Neural crest cell (in vitro differentiated cells): ENCODE measurements at places on chromosomes 1 and 21.

- DNase-seq, result no peak
Observed at GRCh38 chr1:5832916-5833895, 159.0 kb downstream of the NPHP4 start.

GRCh38 chr1:36880155-36881067, 153.9 kb downstream of the GRIK3 start:
- no peak for DNase-seq

DNA sequence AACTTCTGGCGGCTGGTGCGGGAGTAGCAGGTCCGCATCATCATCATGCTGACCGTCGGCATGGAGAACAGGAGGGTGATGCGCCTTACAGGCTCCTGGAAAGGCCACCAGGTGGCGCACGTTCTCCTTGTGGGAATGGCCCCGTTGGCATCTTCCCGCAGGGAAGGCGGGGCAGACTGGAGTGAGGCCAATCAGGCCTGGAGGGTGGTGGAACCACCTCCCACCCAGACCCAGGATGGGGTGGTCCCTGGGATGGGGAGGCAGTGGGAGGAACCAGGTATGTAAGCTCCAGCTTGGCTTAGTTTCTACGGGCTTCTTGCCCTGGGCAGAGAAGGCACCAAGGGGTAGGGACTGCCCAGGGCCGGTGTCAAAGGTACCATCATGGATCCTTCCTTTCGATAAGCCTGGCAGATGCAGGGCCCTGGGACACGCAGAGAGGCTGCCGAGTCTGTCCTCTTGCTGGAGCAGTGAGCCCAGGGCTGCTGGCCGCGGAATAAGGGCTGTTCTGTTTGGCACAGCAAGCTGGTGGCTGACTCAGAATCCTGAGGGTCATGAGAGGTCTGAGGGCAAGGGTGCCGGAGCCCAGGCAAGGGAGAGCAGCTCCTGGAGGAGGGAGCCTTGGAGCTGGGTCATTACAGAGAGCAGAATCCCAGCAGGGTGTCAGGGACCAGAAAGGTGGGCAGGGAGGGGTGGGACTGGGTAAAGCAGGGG, 8.7 kb upstream of the LGR6 start:
- peak; percentile 93 for DNase-seq

DNA sequence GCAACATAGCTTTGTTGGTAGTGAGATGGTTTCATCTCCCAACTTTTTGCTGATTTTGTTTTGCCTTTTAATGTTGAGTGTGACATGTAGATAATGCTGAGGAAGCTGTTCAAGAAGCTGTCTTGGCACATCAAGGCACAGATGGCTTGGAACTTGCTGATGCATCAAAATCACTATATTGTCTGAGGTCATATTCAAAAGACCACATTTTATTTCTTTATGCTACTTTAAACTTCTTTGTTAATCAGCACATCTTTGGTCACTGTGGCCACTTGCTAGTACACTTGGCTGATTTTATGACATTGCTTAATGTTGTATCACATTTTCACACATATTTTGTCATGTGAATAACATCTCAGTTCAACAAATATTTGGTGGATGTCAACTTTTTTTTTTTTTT, 87.1 kb upstream of the BCL10 start:
- DNase-seq, result no peak

DNA sequence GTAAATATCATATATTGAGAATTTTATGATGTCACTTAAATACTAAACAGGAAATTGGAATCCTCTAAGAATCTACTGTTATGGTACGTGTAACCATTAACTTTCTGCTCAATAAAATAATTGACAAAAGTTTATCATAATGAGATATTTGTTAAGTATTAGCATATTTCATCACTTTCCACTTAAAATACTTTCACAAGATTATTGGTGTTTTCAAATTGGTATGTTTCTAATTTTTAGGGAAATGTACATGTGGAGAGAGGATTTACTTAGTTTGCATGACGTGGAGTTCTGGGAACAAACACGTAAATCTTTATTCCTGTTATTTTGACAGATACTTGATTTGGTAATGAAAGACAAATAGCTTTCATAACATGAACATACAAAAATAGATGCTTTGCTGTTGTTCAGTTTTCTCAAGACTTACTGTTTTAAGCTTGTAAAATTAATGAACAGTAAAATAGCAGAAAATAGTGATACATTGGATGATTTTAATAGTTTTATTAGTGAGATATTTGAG, 1.6 kb downstream of the SRSF11 start:
- DNase-seq, result no peak

- DNase-seq, result no peak
Observed at GRCh38 chr1:52567943-52568342, 15.1 kb upstream of the TUT4 start.

GRCh38 chr21:45847870-45848269, 133.7 kb upstream of the COL6A1 start:
- no peak for DNase-seq

GRCh38 chr1:31587720-31588423, 11.6 kb downstream of the TINAGL1 start:
- DNase-seq, result peak; percentile 52

DNA sequence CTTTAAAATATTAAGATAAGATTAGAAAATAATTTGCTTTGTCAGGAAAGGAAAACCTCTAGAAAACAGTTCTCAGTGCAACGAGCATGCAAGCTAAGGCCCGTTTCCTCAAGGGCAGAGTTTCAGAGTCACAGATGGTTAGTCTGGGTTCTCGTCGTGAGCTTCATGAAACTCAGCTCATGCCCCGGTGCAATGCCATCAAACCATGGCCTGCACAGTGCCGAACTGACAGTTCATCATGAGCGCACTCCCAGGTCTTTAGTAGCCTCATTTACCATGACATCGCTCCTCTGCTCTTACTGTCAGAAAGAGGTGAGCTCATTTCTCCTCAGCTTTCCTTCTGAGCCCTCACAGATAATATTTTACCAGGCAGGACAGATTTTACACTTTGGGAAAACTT, 319.2 kb downstream of the NTNG1 start:
- DNase-seq, result no peak

GRCh38 chr1:7885513-7886404, 32.9 kb upstream of the UTS2 start:
- no peak for DNase-seq
